Thyroid gland (tissue), 4 donors: ENCODE measurements at places on chromosomes 3 and 15. TPM values are rescaled to one million over a fixed set of nuclear protein-coding genes. Genes with fewer than 3 reads are reported as not detected.

DNA sequence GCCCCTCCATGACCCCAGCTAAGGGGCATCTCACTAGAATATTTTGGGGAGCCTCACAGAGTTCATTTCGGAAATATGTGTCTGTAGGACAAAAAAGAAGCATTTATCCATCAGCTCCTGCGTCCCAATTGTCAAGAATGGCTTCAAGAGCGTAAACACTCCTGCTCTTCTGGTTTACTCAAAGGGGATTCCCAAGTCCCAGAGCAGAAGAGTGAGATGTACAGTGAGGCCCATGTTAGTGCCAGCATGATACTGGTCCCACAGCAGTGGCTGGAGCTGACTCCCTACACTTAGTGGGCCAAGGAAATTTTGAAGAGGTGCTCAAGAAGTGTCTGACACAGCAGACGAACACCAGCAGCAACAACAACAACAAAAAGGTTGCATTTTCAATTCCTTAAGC is 34.9 kb upstream of the ARL8B start:
- no peak for DNase-seq
- H3K4me1 ChIP-seq: peaks cover 3% of the 10 kb centered on the region
- H3K27me3 ChIP-seq: no peaks in the 10 kb centered on the region
- H3K4me3 ChIP-seq: no peak overlapping the region
- no peaks in the 10 kb centered on the region for H3K36me3 ChIP-seq
- H3K27ac ChIP-seq: no peak overlapping the region

- H3K27ac ChIP-seq: peak overlapping the region; percentile 61
- H3K4me3 ChIP-seq: no peak overlapping the region
- H3K4me1 ChIP-seq: peaks cover 28% of the 10 kb centered on the region
- H3K36me3 ChIP-seq: no peaks in the 10 kb centered on the region
Observed at GRCh38 chr3:138850151-138850550, 15.4 kb upstream of the PIK3CB start.

DNA sequence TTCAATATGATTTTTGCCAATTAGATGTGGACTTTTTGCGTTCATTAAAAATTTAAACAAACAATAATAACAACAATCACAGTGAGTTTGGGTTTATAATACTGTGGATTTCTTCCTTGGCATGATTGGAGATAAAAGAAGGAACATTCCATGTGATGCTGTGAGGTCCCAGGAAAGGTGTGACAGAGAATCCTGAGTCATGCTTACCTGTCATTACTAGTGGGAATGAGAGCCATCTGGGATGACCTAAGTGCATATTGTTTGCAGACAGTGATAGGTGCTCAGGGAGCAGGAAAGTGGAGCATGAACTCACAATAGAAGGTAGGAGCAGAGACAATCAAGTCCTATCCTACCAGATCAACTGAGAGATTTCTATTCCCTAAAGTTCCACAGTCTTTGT is 766.5 kb upstream of the CFAP20DC start:
- no peaks in the 10 kb centered on the region for H3K27me3 ChIP-seq
- no peak for DNase-seq
- no peaks in the 10 kb centered on the region for H3K36me3 ChIP-seq
- no peak overlapping the region for H3K27ac ChIP-seq

GRCh38 chr3:197021231-197021630 is 8.4 kb downstream of the MELTF start:
- no peak overlapping the region for H3K27ac ChIP-seq
- DNase-seq: no peak
- H3K36me3 ChIP-seq: no peaks in the 10 kb centered on the region
- H3K27me3 ChIP-seq: no peaks in the 10 kb centered on the region

GRCh38 chr15:69546182-69546581 is 93.6 kb downstream of the RPLP1 start:
- no peaks in the 10 kb centered on the region for H3K27me3 ChIP-seq
- no peak overlapping the region for H3K4me3 ChIP-seq
- no peak overlapping the region for H3K27ac ChIP-seq
- no peak for DNase-seq
- no peaks in the 10 kb centered on the region for H3K4me1 ChIP-seq
- no peaks in the 10 kb centered on the region for H3K36me3 ChIP-seq

GRCh38 chr15:92011611-92012367 is 158.3 kb downstream of the SLCO3A1 start:
- H3K4me3 ChIP-seq: no peak overlapping the region
- H3K4me1 ChIP-seq: peaks cover 28% of the 10 kb centered on the region
- peak; percentile 72 for DNase-seq
- no peaks in the 10 kb centered on the region for H3K36me3 ChIP-seq
- no peak overlapping the region for H3K27ac ChIP-seq

DNA sequence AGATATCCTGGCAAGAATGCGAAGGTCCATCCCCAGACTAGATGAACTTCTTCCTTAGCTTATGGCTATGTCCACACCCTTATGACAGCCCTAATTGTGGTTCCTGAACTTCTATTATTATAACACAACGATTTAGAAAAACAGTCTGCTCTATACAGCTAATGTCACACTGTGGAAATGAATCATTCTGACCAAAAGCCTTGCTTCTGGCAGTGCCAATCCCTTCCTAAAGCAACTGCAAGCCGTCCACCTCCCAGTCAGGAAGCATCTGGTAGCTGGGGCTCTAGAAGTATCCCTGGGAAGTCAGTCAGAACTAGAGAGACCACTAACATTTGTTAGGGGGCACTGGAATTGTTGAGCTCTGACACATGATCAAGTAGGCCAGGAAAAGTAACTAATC is 45.0 kb downstream of the MYO5A start:
- no peak overlapping the region for H3K27ac ChIP-seq
- H3K36me3 ChIP-seq: no peaks in the 10 kb centered on the region
- H3K27me3 ChIP-seq: no peaks in the 10 kb centered on the region

- no peak overlapping the region for H3K4me3 ChIP-seq
- H3K27me3 ChIP-seq: no peaks in the 10 kb centered on the region
- H3K36me3 ChIP-seq: no peaks in the 10 kb centered on the region
Observed at GRCh38 chr3:58334013-58334321, 1.3 kb downstream of the PXK start.

GASK1A gene
- 9.5 TPM for total RNA-seq

ISLR gene
- 104 TPM for total RNA-seq

XCR1 gene
- total RNA-seq: not detected

LSAMP gene
- 2.0 TPM for total RNA-seq

CELSR3 gene
- 0.93 TPM for total RNA-seq

EOGT gene
- 33.2 TPM for total RNA-seq

PEX5L gene
- 2.0 TPM for total RNA-seq

EPHA3 gene
- 27.3 TPM for total RNA-seq
